Activated naive CD8-positive, alpha-beta T cell treated with anti-CD3 and anti-CD28 coated beads, Interleukin-2, amount 50 U/mL, for 16 hours (primary cell): ENCODE measurements at places on chromosomes 13 and 19.

DNA sequence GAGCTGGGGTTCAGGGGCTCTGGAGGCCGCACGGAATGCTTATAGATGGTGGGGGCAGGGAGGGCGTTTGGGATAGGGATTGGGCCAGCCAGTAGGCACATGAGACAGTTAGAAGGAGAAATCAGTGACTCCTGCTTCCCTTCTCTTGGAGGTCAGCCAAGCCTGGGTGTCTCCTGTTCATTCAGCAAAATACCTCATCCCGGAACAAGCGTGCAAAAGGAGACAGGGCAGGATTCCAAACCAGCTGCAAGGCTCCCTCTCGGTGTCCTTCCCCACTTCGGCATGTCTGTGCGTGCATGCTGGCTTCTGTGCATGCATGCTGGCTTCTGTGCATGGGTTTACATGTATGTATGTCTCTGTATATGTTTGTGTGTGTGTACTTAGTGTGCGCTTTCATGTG is 37.3 kb upstream of the PEPD start:
- DNase-seq: no peak

DNA sequence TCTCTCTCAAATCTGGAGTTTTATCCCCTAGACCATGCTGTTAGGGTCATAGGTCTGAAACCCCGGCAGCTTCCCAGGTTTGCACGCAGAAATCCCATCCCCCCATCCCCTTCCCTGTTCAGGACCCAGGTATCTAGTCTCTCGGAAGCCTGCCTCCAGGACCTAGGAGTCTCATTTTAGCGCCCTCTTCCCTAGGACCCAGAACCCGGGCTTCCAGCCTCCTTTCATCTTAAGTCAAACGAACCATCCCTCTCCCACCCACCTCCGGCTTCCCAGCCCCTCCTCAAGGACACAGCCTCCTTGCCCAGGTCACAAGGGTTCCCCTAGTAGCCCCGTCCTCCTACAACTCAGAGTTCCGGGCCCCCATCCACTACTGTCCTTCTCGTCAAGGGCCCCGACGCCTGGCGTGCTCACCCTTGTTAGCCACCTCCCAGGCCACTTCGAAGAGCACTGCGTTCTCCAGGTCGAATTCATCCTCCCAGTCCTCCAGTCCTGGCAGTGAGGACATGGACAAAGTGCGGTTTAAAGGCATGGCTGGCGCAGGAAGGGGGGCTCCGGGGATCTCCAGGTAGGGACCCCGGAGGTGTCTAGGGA is 431 bp downstream of the GYS1 start:
- DNase-seq: no peak

DNA sequence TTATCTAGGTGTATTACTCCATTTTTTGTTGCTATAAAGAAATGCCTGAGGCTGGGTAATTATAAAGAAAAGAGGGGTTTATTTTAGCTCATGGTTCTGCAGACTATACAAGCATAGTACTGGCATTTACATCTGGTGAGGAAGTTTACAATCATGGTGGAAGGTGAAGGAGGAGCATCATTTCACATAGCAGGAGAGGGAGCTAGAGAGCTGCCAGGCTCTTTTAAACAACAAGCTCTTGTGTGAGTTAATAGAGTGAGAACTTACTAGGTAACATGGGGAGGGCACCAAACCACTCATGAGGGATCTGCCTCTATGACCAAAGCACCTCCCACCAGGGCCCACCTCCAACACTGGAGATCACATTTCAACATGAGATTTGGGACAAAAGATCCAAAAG is 221.7 kb upstream of the GPC6 start:
- no peak for DNase-seq

DNA sequence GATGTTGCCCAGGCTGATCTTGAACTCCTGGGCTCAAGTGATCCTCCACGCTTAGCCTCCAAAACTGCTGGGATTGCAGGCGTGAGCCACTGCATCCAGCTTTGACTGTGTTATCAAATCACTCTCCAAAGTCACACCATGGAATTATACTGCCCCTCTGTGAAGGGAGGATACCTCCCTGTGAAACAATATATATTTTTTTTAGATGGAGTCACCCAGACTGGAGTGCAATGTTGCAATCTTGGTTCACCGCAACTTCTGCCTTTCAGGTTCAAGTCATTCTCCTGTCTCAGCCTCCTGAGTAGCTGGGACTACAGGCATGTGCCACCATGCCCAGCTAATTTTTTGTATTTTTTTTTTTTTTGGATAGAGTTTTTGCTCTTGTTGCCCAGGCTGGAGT is 7.7 kb downstream of the TYK2 start:
- no peak for DNase-seq

GRCh38 chr13:30871588-30872275 is 34.3 kb upstream of the MEDAG start:
- DNase-seq: no peak

DNA sequence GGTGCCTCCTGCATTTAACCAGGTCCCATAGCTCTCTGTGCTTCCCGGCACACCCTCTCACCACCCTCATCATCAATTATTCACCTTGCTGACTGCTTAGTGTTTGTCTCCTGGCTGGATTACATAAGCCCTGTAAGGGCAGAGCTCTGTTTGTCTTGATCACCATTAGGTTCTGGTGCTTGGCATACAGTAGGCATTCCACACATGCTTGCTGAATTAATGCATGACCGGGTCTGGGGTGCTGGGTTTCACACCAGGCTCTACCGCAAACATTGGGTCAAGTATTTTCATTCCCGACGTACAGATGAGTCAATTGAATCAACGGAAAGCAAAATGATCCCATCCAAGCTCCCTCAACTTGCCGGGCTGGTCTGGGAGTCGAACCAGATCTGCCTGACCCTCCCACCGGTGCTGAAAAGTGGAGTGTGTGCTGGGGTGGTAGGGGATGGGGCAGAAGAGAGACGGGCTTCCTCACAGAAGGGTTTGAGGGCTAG is 28.5 kb downstream of the VAV1 start:
- DNase-seq: no peak

- no peak for DNase-seq
These were observed 10.7 kb upstream of the CACNG6 start for GRCh38 chr19:53980539-53981375.

DNA sequence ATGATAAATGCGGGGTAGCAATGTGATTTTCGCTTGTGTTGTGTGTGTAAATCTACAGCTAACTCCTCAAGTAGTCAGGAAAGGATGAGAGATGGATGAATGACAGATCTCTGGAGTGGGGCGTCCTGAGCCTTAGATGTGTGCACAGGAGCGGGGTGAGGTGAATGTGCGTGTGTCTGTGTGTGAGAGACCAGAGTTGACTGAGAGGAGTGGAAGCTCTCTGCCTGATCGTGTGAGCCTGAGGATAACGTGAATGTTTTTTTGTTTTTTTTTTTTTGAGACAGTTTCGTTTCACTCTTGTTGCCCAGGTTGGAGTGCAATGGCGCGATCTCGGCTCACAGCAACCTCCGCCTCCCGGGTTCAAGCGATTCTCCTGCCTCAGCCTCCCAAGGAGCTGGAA is 805 bp downstream of the ZNF461 start:
- no peak for DNase-seq

DNA sequence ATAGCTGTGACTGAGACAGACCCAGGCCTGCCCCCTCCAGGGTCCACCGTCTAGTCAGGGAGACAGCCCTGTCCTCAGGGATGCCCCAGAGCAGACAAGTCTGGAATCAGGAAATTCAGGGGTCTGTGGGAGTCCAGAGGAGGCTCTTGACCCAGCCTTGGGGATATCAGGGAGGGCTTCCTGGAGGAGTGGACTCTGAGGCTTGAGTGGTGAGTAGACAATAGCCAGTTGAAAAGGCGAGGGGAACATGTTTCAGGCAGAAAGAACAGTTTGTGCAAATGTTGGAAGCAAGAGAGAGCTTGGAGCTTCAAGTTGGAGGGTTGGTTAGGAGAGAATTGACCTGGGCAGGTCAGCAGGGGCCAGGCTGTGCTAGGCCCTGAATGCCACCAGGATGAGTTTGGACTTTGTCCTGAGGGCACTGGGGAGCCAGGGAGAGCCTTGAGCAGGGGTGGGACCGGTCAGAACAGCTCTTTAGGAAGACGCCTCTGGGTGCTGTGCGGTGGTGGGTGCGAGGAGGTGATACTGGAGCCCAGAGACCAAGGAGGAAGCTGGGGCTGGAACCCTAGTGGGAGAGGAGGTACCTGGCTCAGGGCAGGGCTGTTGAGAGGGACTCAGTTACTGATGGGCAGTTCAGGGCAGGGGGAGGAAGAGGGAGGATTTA is 2.7 kb downstream of the CCDC9 start:
- DNase-seq: no peak

- DNase-seq: no peak
These were observed 1001.7 kb downstream of the PCDH17 start for GRCh38 chr13:58633226-58633625.

DNA sequence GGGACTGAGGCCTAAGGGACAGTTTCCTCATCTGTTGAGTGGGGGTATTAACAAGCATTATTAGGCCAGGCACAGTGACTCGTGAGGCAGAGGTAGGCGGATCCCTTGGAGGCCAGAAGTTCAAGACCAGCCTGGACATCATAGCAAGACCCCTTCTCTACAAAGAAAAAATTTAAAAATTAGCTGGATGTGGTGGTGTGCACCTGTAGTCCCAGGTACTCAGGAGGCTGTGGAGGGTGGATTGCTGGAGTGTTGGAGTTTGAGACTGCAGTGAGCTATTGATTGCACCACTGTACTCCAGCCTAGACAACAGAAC is 11.3 kb upstream of the FOSB start:
- no peak for DNase-seq

DNA sequence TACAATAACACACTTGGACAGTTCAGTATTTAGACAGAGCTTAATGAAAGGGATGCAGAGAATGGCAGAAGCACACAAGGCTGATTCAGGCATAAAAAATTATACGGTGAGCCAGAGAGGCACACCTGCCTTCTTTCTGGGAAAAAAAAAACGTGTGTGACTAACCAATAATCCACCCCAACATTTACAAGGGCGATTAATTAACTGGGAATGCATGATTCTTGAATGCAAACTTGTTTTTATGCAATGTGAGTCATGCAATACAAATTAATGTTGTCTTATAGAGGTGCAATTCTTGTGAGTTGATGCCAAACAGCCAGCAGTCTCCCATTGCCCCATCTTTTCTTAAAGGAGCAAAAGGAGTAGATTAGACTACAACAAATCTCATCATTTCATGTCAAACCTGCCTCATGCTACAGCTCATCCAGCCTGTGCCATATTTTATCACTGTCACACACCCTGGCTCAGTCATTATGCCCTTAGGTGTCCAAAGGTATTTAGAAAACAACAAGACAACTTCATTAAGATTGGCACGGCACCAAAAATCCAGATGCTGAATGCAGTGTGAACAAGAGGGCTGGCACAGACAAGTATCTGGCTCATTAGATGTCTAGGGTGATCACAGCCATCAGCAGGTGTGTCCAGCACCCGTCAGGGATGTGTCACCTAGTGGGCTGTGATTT is 721.1 kb downstream of the EFNB2 start:
- no peak for DNase-seq

DNA sequence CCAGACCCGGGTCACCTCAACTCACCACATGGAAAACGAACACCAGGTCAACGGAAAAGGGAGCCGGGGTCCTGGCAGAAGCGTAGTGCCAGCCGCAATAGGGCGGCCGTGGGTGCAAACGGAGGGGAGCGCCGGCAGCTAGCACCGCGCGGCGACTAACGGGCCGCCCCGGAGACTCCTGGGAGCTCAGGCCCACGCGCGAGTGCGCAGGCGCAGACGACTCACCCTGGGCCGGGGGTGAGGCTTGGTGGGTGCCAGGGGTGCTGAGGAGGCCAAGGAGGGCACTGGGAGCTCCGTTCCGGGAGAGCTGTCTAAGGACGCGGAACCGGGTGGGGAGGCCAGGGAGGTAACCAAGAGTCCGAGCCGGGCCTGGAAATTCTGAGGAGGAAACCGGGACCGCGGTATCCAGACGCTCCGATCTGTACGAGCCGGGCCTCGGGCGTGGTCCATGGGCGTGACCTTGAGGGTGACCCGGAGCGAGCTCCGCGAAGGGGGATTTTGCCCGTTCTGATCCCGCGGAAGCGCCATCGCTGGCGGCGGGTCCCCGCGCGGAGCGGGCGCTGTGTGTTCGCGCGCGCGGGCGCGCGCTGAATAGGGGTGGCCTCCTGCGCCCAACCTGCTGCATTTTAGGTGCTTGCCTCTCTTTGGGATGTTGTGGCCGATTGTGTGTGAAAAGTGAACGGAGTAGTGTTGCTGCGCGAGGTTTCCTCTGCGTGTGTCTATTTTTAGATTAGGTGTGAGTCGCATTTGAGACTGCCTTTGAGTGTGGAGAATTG is at the start of gene ZNF382:
Gene ZNF382, plus strand, starts transcription at position 213 of the 776 bp plus-strand sequence. CDS start 4,602 bp downstream, outside the sequence.
- peak; percentile 73 for DNase-seq

- DNase-seq: no peak
These were observed 1116.1 kb downstream of the PCDH9 start for GRCh38 chr13:66113882-66114526.

DNA sequence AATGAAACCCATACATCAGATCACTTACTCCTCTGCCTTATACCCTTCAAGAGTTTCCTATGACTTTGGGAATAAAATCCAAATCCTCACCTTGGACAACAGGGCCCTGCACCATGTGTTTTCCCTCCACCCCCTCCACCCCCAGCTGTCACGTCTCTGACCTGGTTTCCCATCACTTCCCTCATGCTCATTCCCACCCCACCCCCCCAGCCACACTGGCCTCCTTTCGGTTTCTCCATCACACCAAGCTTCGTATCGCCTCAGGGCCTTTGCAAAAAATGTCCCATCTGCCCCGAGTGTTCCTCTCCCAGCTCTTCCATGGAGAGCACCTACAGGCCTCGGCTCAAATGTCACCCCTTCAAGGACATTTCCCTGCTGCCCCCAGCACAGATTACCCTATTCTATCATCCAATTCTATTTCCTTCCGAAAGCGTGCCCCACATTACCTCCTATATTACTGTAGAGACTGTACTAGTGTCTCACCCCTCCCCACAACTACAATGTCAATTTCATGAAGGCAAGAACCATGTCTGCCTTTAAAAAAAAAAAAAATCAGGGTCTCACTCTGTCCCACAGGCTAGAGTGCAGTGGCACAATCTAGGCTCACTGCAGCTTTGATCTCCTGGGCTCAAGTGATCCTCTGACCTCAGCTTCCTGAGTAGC is 16.8 kb upstream of the FFAR2 start:
- DNase-seq: no peak

GRCh38 chr13:73664851-73665250 is 469.4 kb downstream of the KLF12 start:
- DNase-seq: no peak

DNA sequence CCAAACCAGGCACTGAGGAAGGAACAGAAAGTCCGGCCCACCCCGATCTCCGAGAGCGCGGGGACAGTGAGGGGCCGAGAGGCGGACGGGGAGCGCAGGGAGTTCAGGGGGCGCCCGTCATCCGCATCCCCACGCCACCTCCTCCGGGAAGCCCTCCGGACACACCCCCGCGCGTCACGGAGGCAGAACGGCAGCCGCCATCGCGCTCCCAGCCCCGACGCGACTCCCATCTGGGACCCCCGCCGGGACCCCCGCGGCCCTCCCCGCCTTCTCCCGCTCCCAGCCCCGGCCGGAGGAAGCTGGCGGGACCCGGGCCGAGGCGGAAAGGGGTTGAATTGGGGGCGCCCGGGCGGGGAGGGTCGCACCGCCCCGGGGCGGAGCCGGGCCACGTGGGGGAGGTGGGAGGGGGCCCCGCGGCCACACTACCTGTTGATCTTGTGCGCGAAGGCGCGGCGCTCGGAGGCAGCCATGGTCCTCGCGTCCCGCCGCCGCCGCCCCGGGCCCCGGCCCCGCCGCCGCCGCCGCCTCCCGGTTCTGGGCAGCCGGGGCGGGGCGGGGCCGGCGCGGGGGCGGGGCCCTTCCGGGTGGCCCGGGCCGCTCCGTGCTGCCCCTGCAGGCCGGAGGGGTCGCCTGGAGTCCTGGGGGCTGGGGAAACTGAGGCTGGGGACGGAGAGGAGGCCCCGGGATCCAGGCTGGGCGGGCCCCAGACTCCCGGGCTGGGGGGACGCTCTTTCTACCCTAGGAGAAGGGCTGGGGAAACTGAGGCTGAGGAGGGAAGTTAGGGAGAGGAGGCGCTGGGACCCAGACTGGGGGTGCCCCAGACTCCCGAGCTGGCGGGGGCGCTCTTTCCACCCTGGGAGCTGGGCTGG is at the start of gene DOCK6:
Gene DOCK6, minus strand, starts transcription at position 554 of the 869 bp plus-strand sequence. Its CDS starts 84 bp downstream, at position 470.
- no peak for DNase-seq
